Neural progenitor cell (in vitro differentiated cells): ENCODE measurements at places on chromosomes 3 and 15. TPM values are rescaled to one million over a fixed set of nuclear protein-coding genes. Genes with fewer than 3 reads are reported as not detected.

DNA sequence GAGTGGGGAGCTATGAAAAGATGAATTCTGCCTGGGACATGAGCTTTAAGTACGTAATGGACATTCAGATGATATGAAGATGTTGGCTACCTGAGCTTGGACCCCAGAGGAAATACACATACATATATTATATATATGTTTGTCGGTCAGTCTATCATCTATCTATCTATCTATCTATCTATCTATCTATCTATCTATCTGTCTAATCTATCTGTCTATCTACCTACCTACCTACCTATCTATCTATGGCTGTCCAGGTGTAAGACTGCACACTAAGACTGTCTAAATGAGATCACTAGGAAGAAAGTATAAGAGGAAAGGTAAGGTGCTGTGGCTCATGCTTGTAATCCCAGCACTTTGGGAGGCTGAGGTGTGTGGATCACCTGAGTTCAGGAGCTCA lies 18.2 kb upstream of the CELF6 start:
- DNase-seq: no peak

DNA sequence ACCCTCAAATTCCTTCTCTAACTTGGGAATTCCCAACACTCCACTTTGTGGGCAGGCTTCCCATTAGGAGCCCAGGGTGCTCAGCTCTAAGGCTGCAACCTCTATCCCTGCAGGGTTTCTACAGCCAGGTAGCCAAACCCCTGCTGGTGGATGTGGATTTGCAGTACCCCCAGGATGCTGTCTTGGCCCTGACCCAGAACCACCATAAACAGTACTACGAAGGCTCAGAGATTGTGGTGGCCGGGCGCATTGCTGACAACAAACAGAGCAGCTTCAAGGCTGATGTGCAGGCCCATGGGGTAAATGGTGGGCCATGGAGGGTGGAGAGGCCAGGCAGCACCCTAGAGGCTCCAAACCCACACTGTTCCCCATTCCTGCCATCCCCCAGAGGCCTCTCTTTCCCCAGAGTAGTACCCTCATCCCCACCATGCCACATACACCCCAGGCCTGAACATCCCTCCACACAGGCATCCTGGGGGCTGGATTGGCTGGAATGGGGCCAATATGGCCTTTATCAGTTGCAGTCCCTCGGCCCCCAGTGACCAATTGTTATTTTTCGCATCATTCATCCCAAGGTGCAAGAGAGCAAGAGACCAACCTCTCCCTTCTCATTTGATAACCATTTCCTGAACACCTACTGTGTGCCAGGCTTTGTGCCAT lies 7.7 kb downstream of the ITIH1 start:
- DNase-seq: no peak

DNA sequence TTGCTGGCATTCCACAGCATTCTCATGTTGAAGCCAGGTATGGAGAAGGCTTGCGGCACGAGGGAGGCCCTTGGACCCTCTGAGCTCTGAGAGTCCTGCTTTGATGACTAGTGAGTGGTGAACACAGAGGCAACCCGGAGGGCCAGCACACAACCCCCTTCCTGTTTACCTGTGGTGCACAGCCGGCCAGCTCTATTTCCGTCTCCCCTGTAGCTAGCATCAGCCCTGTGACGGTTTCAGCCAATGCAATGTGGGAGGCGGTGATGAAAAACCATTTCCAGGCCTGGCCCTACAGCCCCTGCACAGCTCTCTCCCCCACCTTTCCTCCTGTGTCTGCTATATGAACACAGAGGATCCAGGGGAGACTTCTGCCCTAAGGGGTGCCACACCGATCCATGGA lies 76.8 kb upstream of the KLHL25 start:
- DNase-seq: no peak

DNA sequence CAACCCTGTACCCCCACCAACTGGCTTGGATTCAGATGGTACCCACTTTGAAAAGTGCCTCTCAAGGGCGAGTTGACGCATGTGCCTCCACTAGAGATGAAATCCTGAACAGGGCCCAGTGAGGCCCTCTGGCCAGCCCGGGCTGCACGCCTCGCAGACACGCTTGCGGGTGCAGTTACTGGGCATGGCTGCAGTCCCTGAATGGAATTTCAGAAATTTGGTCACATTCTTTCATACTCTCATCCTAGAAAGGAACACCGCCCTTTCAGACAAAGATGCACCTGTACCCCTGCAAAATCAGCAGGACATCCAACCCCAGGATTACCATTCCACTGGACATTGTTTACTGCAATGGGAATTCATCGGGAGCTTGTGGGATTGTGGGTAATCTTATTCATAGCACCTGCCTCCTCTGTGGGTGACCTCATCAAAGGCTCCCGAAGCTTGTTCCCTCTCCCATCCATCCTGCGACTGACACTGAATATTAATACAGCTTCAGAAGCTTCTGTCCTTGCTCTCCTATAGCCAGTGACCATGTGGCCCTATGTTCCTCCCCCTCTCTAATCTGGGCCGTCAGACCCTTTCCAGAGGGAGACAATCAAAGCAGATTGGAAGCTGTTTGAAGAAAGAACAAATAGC lies 42.5 kb upstream of the TPM1 start:
- peak; percentile 81 for DNase-seq

GRCh38 chr15:29252234-29252633 lies 17.4 kb downstream of the NSMCE3 start:
- DNase-seq: no peak

DNA sequence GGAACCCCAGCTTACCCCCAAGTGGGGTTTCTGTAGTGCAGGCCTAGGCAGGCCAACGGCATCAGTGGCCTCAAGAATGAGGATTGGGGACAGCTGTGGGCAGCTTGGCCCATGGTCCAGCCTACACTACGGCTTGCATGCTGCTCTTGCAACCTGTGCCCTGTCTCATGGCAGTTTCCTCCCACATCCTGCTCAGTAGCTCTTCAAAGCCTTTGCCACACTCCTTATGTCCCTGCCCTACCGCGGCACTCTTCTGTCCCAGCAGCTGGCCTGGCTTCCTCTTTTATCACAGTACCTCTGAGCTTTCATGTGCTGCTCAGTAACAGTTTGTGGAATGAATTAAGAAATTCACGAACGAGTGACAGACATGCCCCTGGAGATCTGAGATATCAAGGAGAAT lies 431.0 kb downstream of the EPHB1 start:
- DNase-seq: no peak

SHISA5 gene
- total RNA-seq: 54.8 and 133 TPM in 2 replicates

CASR gene
- total RNA-seq: not detected in 2 replicates

APPL1 gene
- total RNA-seq: 29.0 and 42.3 TPM in 2 replicates

- no peak for DNase-seq
These were observed 25.3 kb downstream of the CHDH start for GRCh38 chr3:53820756-53821580.

DNA sequence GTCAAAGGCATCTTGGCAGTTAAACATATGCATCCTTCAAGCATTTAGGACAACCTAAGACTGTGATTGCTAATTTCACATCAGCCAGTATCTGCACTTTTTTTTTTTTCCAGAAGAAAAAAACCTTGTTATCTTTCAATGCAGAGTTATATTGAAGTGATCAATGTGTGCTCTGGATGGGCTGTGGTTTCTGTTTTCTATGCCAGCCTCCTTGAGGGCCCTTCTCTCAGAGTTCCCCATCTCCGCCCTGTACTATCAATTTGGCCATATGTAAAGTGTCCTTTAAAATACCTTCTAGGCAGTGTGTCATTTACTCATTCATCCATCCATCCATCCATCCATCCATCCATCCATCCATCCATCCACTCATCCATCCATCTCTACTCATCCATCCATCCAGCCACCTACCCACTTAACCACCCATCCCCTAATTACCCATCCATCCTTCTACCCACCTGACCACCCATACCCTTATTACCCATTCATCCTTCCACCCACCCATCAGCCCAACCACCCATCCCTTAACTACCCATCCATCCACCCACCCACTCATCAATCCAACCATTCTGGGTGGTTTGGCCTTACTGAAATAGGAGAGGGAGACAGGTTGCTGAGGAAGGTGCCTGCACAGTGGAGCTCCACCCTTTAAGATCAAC lies 322.1 kb downstream of the CHST2 start:
- no peak for DNase-seq

DNA sequence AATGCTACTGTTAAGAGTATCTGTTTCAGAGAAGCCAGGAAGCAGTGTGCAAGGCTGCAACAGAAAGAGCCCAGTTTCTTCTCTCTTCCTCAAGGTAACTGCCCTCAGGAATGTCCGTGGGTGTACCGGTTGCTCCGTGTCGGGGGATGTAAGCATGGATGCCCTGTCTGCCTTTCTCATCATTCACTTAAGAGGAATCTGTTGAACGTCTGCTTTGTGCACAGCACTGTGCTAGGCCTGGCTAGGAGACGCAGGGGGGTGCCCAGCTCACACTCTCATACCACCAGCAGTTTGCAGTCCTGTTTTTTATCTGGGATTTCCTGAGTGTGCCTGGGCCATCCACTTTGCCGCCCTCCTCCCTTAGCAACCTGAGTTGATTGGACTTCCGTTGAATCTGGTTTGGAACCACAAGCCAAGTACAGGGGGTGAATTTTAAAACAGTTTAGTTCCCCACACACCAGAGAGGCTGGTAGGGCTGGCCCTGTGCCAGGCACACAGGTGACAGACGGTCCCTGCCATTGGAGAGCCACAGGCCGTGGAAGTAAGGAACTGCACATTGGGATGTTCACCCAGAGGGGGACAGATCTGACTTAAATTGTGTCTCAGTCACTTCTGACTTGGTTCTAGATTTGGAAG lies 11.2 kb downstream of the BOC start:
- DNase-seq: no peak

DNA sequence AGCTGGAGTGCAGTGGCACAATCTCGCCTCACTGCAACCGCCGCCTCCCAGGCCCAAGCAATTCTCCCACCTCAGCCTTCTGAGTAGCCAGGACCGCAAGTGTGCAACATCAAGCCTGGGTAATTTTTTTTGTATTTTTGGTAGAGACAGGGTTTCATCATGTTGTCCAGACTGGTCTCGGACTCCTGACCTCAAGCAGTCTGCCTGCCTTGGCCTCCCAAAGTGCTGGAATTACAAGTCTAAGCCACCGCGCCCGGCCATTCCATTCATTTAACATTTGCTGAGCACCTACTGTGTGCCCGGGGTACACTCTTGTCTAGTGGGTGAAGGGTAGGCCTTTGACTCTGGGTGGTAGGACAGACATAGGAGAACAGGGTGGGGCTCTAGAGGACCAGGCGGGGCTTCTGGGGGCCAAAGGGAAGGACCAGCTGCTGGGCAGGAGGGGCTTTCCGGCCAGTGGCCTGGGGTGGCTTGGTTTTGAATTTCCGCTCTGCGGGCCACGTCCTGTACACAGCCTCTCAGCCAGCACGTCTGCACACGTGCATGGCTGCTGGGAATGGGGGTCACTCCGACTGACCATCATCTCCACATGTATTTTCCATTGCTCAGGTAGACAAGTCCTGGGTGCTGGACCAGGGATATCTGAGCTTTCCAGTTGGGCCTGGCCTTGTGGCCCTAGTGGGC lies 2.4 kb downstream of the SLC38A3 start:
- no peak for DNase-seq

DNA sequence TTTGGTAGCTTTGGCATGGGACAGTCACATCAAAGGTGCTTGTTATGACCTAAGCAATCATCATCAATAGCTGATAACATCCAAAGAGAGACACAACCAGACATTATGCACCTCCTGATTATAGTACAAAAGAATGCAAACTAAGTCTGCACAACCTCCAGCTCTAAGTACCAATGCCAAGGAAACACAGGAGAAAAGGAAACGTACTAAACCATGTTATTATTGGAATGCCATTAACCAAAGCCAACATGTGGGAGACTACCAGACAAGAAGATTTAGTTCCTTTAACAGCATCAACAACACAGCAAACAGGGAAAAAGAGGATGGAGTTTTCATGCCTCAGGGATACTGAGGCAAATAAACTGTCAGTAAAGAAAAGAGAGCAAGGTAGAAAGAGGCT lies 61.4 kb downstream of the CD47 start:
- DNase-seq: no peak

- DNase-seq: no peak
These were observed 48.1 kb downstream of the PLCL2 start for GRCh38 chr3:16932877-16933276.

- DNase-seq: no peak
These were observed 133.8 kb upstream of the LRTM1 start for GRCh38 chr3:55061720-55062034.

- DNase-seq: peak; percentile 35
These were observed 46.6 kb upstream of the MDFIC2 start for GRCh38 chr3:70358978-70359580.

GRCh38 chr15:50227076-50227475 lies 38.5 kb downstream of the HDC start:
- no peak for DNase-seq

DNA sequence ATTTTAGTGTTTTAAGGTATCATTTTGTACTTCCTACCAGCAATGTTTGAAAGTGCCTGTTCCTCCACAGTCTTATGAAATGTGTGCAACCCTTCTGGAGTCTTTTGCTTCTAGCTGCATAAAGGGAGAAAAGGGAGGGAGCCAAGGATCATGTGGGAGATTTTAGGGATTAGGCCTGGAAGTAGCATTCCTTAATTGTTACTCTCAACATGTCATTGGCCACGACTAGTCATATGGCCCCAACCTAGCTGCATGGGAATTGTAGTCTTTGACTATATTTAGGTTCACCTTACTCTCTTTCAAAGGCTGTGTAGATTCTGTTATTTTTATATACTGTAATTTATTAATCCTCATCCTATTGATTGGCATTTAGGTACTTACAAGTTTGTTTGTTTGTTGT lies 14.9 kb downstream of the CRTAP start:
- DNase-seq: peak; percentile 70

- DNase-seq: no peak
These were observed 9.5 kb downstream of the IGDCC4 start for GRCh38 chr15:65413051-65413759.

DNA sequence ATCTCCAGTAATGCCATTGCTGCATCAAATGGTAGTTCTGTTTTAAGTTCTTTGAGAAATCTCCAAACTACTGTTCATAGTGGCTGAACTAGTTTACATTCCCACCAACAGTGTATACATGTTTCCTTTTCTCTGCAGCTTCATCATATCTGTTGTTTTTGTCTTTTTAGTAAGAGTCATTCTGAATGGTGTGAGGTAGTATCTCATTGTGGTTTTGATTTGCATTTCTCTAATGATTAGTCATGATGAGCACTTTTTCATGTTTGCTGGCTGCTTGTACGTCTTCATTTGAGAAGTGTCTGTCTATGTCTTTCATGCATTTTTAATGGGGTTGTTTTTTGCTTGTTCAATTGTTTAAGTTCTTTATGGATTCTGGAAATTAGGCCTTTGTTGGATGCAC lies 10.2 kb upstream of the GCSAM start:
- no peak for DNase-seq

GRCh38 chr15:81056304-81056703 lies 55.6 kb downstream of the TLNRD1 start:
- DNase-seq: no peak

DNA sequence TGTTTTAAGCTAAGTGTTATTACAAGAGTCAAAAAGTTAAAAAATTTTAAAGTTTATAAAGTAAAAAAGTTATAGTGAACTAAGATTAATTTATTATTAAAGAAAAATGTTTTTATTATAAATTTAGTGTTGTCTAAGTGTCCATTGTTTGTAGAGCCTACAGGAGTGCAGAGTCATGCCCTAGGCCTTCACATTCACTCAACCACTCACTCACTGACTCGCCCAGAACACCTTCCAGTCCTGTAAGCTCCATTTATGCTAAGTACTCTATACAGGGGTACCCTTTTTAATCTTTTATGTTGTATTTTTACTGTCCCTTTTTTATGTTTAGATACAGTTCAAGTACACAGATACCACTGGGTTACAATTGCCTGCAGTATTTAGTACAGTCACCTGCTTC lies 37.2 kb downstream of the EEFSEC start:
- no peak for DNase-seq
